ENCODE measurements at places on chromosomes 4 and X.

DNA sequence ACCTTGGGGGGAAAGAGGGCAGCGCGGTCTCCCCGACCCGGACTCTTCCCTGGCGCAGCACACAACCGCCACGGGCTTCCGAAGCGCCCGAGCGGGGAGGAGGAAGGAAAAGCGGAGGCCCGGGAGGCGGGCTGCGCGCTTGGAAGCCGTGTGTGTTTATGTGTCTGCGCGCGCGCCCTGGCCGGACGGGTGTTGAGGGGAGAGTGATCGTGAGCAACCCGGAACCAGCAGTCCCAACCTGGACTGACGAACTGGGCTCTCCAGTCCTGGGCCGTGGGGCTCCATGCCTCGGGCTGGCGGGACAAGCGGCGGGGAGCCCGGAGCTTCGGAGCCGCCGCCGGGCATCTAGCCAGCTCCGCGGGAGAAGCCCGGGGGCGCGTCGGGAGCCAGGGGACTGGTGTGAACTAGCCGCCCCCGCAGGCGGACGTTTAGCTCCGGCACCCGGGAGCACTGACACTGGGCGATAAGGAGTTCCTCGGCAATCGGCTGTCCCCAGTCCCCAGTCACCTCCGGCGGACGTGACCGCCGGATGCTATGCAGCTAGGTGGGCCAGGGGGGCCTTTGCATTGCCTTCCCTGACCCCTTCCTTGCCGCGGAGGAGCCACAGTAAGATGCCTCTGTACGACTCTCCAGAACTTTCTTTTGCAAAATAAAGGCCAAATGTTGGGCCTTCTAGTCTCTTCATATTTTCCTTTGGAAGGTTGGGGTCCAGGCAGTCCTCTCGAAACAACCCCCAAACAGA lies 74.8 kb upstream of the BCOR start:
- DNase-seq = peak; percentile 39

DNA sequence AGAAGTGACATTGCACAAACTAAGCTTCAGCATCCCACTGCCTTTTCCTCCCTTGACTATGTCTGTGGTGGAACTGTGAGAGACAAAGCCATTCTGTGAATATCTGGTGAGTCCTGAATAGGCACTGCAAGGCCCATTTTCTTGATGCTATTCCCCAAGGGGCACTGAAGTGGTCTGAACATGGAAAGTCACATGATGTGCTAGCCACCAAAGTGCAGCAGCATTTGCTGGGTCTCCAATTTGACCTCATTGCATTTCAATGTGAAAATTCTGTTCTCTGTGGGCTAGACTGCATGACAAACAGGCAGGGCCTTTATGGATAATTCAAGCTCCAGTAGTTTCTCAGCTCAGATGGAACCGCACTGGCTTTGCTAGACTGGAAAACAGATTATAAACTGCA lies 627.4 kb upstream of the BOD1L1 start:
- no peak for DNase-seq

- DNase-seq = no peak
Observed at GRCh38 chr4:67899096-67899495, 15.3 kb upstream of the TMPRSS11D start.

GRCh38 chr4:97139791-97140190 lies 1003.5 kb downstream of the STPG2 start:
- DNase-seq = no peak

- no peak for DNase-seq
Observed at GRCh38 chrX:70264784-70265183, 3.4 kb upstream of the ARR3 start.

DNA sequence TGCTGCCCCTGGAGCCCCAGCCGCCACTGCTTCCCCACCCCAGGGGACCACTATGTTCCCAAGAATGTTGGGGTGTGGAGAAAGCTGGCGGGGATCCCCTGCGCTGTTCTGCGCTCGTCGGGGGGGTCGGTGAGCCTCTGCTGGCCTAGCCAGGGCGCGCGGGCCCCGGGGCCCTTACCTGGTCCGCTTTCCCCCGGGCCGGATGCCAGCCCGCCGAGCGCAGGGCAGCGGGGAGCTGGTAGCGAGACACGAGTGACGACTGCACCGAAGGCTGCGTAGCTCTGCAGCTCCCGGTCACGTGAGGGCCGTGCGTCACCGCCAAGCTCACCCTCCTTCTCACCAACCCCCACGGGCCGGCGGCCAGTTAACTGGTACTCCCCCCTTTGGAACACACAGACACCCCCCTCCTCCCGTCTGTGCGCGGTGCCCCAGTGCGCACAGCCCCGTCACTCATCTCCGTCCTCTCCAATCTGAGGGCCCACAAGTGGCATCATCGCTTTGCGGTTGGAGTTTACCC lies at the start of gene BEX1:
Gene BEX1 (minus strand): TSS at position 254 of the 517 bp plus-strand sequence. CDS start 897 bp downstream, outside the sequence.
- DNase-seq = peak; percentile 14

DNA sequence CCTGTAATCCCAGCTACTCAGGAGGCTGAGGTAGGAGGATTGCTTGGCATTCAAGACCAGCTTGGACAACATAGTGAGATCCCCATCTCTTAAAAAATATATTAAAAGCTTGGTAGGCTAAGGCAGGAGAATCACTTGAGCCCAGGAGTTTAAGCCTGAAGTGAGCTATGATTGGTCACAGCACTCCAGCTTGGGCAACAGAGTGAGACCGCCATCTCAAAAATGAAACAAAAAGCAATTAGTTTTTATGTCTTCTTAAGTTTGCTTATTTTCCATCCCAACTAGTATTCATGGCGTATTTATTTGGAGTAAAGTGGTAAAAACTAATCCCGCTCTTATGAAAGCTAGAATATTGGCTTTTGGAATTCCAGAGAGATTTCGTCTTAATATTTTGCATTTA lies 25.4 kb upstream of the PDE5A start:
- no peak for DNase-seq

GRCh38 chr4:22416403-22416802 lies 99.5 kb downstream of the ADGRA3 start:
- DNase-seq = peak; percentile 38

GRCh38 chr4:180377741-180378140 lies 1865.5 kb upstream of the TENM3 start:
- peak; percentile 40 for DNase-seq

- peak; percentile 28 for DNase-seq
Observed at GRCh38 chr4:174156239-174156826, 127.1 kb downstream of the FBXO8 start.

DNA sequence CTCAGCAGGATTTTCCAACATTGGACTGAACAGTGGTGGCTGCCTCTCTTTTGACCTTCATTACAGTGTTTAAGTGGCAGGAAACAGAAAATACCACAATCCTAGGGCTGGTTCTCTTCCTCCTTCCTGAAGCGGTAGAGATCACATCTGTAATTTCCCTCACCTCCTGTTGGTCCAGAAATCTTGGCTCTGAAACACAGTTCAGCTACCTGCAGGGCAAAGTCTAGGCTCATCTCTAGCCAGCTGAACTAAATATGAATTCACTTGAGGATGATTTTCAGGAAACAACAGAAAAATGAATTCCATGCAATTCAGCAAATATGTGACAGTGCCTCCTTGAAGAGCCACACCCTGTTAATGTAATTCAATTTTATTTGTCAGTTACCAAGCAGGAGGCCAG lies 531.9 kb downstream of the INPP4B start:
- no peak for DNase-seq

DNA sequence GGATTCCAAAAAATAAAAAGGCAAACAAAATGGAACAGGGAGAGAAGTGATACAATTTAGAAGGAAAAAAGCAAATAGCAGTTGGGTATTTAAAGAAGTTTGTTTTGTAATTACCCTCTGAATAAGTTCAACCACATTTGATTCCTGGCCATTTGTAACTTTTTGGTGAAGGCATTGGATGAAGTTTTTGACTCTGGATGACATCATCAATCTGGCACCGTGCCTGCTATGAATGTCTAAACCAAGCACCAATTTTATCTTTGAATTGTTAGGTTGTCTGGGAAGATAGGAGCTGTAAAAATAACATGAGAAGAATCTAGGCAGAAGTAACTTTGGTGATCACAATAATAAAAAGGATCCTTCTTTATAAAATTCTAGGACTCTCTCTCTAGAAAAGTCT lies 29.5 kb downstream of the TMPRSS11A start:
- DNase-seq = peak; percentile 34

DNA sequence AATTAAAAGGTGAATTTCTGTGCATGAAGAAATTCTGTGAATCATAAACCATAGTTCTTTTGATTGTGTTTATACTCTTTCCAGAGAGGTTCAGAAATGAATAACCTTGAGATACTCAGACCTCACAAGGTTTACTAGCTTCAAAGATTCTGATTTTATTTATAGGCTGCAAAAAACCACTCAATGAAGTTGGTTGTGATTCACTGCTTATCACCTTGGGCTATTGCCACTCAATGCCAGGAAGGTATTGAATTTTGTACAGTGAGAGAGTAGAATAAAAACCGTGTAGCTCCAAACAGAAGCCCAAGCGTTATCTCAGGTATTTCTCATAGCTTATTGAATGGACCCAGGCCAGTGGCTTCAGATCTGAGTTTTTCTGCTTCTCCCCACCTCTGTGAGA lies 118.7 kb downstream of the FHIP1A start:
- no peak for DNase-seq

DNA sequence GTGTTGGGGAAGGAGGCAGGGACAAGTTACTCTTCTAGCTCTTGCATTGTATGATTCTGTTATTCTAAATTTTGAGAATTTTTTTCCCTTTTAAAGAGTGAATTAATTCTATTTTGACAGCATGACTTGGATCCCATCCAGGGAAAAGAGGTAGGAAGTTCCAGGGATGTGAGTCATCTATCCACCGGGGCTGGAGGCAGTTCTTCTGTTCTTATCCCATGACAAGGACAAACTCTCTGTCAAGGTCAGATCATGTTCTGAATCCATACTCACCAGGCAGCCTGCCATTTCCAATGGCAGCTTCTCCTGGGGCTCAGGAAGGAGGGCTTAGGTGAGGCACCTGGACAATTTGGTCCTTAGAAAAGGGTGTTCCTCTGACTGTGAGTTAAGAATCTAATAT lies 132.0 kb upstream of the MED14 start:
- peak; percentile 70 for DNase-seq

GRCh38 chrX:42505016-42505415 lies 272.9 kb downstream of the PPP1R2C start:
- no peak for DNase-seq

DNA sequence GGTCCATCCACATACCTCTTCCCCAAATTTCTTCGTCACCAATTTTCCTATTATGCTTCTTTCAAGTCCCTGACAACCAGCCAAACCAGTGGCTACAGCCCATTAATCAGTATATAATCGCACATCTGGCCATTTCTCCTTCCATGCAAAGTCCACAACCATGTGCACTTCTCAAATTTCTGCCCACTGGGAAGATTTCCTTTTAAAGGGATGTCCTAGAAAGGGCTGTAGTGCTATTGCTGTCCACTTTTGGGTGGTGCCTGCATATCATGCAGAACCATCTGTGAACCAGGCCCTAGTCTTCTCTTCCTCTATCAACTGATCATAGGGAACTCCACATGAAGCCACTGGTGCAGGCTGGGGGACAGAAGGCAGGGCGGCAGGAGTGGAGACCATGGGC lies 55.2 kb upstream of the MID1IP1 start:
- no peak for DNase-seq

DNA sequence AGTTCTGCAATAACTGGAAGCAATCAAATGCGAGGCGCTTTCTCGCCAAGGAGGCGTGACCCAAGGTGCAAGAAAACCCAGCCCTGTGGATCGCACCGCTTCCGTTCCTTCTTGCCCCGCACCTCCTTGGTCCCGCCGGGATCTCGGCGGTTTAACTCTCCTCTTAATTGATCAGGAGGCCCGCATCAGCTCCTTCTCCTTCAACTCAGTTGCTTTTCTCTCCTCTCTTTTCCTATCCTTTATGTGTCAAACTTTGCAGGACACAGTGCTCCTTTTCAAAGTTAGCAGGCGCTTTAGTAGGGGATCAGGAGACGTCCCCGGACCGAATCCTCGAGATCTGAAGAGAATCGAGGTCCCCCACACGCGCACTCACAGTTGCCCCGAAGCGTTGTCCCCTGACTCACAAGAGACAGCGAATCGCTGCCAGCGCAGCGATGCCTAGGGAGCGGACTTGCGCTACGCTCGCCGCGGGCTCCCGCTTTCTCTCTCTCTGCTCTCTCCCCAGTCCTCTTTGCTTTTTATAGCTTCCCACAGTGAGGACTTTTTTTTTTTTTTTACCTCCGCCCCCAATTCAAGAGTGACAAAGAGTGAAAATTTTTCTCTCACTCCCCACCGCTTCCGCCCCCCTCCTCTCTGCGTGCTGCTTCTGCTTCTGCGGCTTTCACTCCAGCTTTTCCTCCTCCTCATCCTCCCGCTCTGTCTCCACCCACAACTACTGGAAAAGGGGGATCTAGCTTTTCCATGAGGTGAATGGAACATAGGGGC lies at the start of gene DKK2:
Gene DKK2 (minus strand): TSS at position 495 of the 765 bp plus-strand sequence. CDS start 722 bp downstream, outside the sequence.
- DNase-seq = peak; percentile 28

GRCh38 chr4:179709961-179710624 lies 2267.9 kb upstream of the AGA start:
- DNase-seq = no peak

DNA sequence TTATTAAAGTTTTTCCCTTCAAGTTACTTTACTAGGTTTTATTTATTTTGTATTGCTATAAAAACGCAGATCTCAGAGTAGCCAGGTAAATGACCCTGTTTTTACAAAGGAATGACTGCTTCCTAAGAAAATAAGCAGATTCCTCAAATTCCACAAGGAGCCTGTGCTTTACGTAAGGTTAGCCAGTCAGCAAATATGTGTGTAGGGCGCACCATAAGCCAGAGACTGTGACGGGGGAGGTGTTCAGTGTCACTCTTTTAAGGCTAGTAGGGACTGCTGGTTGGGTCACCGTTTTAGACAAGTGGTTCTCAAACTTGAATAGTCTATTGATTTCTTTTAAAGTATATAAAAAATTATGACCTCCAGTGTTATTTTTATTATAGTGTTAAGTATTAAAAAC lies 119.9 kb downstream of the ANK2 start:
- DNase-seq = peak; percentile 24

DNA sequence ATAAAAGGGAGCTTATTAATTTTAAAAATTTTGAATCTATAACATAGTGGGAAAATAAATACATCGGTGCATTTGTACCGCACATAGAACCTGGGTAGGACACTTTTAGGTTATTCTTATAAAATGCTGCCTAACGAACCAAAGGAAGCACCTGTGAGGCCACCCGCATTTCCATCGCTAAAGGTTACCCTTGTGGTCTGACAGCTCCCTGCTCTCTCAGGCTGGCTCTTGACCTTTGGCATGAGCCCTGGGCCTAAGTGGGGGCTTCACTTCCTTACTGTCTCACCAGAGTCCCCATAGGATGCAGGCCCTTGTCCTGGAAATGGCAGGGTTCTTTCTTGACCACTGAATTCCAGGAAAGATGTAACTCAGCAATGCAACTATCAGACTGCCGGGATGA lies 46.0 kb downstream of the HADH start:
- DNase-seq = no peak

- DNase-seq = no peak
Observed at GRCh38 chrX:17549107-17549651, 174.2 kb downstream of the NHS start.

All from fibroblast of upper back skin (primary cell).